NCI-H526 treated with DMSO at 0.1 percent for 48 hours (cell line): ENCODE measurements at places on chromosomes 11 and 22.

DNA sequence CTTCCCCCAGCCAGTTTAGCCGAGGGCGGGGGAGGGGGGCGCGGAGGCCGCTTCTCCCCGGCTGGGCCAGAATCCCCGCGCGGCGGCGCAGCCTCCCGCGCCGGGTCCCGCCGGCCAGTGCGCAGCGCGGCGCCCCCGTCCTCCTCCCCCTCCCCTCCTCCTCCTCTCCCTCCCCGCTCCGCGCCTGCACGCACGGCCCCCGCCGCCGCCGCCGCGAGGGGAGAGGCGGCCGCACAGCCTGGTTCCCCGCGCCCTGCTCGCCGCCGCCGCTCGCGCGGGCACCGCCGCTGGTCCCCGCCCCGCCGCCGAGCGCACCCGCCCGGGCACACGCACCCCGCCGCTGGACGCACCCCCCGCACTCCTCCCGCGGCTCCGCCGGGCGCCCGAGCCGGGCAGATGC, at the start of gene FLRT1:
Gene FLRT1, plus strand, starts transcription at position 356 of the 400 bp plus-strand sequence. CDS start 80,337 bp downstream, outside the sequence.
- DNase-seq: no peak

GRCh38 chr11:16809886-16810668, 71.6 kb downstream of the C11orf58 start:
- DNase-seq: no peak

DNA sequence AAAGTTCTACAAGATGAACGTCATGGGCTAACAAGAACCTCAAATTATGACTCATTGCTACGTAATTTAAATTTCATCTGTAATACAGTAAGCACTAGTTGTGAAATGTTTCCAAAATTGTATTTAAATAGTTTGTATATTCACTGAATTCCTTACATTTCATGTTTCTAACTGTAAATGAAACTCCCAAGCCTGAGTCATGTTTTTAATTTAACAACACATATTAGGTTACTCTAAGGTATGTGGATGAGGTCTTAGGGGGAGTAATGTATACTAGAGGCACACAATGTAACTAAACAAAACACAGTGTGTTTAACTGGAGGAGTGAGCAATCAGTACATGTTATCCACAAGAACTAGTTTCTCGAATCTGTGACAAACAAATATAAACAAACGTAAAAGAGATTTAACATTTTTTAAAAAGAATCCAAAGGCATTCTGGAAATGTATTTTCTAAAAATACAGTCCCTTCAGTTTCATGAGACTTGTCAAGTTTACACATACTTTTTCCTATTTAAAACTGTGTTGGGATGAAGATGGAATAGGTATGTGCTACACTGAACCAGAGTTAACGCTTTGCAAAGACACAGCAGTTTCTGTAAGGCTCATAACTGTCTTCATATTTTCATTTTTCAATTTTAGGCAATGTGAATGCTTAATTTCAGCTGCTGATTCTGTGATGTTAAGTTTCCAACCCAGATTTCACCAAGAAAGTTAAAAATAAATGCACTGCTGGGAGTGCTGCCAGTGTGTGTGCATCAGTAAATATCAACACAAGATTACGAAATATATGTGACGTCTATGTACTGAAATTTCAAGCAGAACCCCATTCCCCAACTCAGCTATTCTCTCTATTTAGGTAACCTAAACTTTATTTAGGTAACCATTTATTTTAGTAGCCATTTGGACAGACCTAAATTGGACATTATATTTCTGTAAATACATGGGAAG, 52.6 kb downstream of the PITPNB start:
- no peak for DNase-seq

- no peak for DNase-seq
Observed at GRCh38 chr11:72524711-72525110, 90.4 kb upstream of the CLPB start.

DNA sequence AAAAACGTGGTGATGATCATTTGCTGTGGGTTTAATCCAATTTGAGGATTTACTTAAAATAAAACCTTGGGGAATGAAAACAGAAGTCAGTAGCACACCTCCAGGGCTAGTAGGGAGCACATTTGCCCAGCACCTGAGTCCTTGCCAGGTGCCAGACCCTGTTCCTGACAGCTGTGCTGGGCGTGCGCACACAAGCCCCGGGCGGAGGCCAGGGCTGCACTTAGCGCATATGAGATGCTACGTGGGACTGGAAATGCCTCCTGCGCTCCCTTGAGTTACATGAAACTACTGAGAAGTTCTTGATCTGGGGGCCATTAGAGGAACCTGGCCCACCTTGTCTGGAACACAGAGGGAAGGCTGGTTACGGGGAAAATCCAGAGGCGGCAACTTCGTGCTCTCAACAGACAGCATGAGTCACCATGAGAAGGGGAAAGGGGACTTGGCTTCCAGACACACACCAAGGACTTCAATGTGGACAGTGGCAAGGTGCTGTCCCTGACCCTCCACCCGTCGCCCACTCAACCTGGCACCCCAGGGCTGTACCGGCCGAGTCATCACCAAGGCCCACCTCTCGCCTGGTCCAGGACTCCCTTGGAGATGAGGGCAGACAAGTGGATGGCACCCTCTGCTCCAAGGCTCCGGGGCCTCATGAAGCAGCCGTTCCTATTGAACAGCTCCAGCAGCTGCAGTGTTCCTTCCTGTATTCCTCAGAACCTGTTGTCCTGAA, 1468.6 kb downstream of the BRD1 start:
- no peak for DNase-seq

- no peak for DNase-seq
Observed at GRCh38 chr22:25758316-25758715, 16.3 kb downstream of the MYO18B start.

DNA sequence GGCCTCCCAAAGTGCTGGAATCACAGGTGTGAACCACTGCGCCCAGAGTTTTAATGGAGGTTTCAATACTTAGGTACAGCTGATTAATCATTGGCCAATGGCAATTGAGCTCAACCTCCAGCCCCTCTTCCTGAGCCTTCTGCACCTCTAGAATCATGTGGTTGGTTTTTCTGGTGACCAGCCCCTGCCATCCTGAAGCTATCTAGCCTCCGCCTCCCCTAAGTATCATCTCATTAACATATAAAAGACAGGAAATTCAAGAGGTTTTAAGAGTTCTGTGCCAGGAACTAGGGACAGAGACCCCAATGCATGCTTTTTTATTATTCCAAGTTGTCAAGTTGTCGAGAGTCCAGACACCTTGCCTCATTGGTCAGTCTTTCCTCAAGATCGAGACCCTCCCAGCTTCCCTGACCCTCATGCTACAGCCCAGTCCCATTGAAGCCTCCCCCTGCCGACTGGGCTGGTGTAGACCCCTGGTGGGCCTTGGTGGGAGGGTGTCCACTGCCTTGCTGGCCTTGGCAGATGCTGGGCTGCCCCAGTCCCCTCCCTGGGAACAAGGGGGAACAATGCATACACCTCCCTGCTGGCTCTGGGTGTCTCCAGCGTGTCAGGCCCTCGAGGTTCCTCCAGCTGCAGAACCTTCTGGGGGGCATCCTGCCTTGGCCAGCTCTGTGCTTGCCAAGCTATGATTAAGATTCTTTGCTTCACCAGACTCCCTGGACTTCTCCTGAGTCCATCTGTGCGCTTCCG, 148.0 kb downstream of the CTTN start:
- DNase-seq: no peak

GRCh38 chr11:118265954-118266353, 1.9 kb upstream of the MPZL2 start:
- no peak for DNase-seq

DNA sequence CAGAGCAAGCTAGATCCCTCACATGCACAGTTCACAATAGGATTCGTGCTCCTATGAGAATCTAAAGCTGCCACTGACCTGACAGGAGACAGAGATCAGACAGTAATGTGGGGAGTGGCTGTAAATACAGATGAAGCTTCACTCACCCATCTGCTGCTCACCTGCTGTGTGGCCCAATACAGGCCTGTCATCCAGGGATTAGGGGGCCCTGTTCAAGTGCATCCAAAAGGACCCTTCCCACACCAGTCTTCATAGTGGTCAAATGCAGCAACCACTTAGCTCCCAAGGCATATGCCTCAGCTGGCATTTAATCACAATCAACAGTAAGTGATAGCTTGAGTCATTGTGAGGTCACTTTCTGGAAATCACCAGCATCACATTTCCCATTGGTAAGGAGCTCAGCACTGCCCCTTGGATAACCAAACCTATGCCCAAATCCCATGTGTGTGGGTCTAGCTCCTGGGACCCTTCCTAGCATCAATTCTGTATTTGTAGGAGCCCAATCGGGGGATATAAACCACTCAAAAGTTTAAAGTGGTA, 65.6 kb downstream of the OR4C45 start:
- DNase-seq: no peak

DNA sequence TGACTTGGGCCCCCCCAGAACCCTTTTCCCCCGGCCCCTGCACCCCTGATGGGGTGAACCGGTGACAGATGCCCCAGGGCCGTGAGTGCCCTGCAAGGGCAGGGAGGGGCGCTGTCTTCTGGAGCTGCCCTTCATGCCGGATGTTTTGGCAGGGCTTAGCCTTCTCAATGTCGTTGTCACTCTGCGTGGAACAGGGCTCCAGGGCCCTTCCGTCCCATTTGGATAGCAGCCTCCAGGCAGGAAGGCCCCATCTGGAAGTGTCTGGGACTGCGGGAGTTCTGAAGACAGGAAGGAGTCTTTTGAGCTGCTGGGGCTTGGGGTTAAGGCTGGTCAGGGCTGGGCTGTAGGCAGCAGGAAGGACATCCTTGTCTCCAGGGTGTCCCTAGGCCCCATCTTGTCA, 4.6 kb downstream of the FRMD8 start:
- DNase-seq: no peak

- no peak for DNase-seq
Observed at GRCh38 chr22:22748297-22748743, 103.9 kb downstream of the GGTLC2 start.

- no peak for DNase-seq
Observed at GRCh38 chr22:37295213-37295886, 13.0 kb downstream of the CYTH4 start.

- DNase-seq: no peak
Observed at GRCh38 chr11:61873588-61874376, 17.6 kb downstream of the FADS3 start.

- DNase-seq: no peak
Observed at GRCh38 chr11:15114501-15115475, at the start of gene INSC. TSS of gene INSC (plus strand) at chr11:15114923. CDS start at chr11:15149175, 34,252 bp downstream.

GRCh38 chr22:43539572-43540528, 128.0 kb downstream of the MPPED1 start:
- DNase-seq: no peak

DNA sequence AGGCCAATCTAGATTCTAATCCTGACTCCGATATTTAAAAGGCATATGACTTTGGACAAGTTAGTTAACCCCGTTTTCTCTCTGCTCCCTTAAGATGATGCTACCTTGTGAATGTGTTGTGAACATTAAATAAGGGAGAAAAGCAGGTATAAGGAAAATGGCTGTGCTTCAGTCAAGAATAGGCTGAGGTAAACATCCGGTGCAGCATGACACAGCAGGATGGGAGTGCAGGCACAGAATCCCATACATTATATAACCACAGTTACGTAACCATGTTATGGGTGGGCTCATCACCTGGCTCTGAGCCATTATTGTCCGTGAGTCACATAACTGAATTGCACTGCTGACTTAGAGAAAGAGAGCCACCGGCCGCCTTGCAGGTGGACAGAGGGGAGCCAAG, 382.2 kb upstream of the ANO5 start:
- no peak for DNase-seq

DNA sequence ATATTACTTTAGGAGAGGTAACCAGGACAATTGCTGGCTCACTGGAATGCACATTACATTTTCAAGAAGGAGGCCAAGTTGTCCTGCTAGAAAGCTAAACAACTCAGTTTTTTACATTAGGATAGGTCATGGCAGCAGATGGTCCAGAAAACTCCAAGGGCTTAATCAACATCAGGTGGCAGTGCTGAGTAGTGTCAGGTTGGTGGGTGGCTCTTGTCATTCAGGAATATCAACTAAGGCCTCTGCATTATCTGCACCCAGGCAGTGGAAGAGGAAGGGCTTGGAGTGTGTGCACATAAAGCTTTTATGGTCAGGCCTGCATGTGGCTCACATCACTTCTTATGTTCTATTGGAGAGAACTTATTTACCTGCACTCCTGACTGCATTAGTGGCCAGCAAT, 32.2 kb upstream of the OR4B1 start:
- no peak for DNase-seq

GRCh38 chr11:8035200-8035855, 45.7 kb upstream of the TUB start:
- no peak for DNase-seq

GRCh38 chr11:111476956-111477355, 35.2 kb downstream of the BTG4 start:
- DNase-seq: no peak

DNA sequence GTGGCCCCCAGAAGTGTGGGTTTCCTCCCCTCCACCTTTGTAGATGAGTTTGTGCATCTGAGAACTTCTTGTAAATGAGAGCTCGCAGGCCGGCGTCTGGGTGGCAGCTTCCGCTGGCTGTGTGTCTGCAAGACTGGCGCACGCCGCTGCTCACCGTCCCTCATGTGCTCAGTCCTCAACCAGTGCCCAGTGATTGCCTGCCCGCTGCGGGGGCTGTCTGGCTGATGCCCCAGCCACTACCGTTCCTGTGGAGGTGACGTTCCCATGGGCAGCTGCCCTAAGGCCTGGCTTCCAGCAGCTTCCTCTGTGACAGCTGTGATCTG, 8.8 kb downstream of the TBX1 start:
- DNase-seq: no peak

DNA sequence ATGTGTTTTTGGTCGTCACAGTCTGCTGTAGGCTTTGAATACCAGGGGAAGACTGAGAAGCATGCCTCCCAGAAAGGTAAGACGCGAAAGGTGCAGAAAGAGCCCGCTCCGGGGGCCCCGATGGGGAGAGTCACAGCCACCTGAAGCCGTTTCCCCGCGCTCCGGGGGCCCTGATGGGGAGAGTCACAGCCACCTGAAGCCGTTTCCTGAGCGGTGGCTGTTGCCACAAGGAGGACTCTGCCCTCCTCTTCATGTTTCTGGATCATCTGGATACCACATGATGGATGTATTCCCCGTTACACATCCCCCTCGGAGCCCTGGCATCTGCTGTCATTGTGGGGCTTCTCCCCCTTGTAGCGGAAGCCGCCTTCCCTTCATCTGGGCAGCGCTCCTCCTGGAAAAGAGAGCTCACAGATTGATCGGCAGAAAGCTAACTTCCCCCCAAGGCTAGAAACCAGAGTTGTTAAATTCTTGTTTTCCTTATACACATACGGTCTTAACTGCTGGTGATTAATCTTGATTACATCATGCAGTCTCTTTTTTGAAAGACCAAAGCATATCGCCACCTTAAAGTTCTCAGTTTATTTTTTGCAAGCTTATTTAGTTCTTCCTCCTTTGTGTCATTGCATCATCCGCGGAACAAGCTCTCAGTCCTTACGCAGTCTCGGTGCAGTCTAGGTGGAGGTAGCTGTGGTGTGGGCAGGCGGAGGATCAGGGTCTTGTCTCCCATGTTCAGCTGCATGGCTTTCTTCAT, 17.5 kb downstream of the CTTN start:
- DNase-seq: no peak

- no peak for DNase-seq
Observed at GRCh38 chr22:30978304-30978962, 9.4 kb downstream of the TUG1 start.

GRCh38 chr11:36447514-36447913, 62.6 kb downstream of the TRAF6 start:
- no peak for DNase-seq
